ENCODE measurements at places on chromosomes 3 and 15. TPM values are rescaled to one million over a fixed set of nuclear protein-coding genes. Genes with fewer than 3 reads are reported as not detected.

The PROK2 gene
- 7.2 TPM for total RNA-seq

The VIPR1 gene
- not detected for total RNA-seq

The GP9 gene
- 0.45 TPM for total RNA-seq

DNA sequence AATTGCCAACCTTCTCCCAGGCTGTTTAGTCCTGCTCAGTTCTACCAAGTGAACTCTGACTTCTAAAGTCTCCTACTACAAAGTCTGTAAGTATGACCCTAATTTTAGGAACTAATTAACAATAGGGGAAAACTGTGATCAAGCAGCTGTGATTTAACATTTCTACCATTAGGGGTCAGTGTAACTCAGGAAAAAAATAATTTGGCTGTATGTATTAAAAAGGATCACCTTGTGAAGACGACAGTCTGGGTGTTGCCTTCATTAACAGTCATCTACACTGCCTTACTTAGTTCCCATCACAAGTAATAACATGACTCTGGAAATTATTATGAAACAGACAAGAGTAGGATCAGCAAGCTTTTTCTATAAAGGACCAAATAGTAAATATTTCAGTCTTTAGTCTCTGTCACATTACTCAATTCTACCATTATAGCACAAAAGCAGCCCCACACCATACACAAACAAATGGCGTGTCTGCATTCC is 4.2 kb upstream of the NPHP3 start:
- no peak for DNase-seq

DNA sequence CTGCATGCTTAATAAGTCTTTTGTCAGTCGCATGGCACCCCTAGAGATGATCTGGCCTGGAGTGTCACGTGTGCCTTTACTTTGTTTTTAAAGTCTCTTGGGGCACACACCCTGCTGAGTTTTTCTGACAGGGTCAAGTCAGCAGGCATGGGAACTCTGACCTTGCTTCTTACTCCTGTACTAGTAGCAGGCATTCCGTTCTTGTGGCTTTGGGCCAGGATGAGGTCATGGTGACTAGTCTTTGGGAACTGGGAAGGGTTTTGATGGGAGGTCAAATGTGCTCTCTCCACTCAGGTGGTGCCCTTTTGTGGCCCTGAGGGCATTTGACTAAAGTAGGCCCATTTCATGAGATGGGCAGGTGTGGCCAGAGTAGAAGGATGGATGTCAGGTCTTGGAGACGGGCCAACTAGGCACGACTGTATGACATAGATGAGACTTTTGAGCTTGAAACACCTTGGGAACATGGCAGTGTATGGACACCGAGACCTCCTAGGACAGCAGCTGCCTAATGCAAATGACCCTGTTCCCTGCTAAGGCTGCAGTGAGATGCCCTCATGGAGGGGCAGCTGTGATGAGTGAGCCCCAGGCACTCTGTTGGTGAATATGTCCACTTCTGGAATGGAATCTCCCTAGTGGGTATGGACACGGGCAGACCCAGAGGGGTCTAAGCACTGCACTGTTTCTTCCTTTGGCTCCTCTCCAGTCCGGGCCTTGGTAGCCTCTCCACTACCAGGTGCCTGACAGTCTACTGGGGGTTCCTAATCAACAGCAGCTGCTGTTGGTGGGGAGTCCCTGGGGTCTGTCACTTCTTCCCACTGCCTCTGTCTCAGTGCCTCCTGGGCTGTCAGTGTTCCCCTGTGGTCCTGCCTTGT is 16.4 kb downstream of the SRPRB start:
- no peak for DNase-seq

DNA sequence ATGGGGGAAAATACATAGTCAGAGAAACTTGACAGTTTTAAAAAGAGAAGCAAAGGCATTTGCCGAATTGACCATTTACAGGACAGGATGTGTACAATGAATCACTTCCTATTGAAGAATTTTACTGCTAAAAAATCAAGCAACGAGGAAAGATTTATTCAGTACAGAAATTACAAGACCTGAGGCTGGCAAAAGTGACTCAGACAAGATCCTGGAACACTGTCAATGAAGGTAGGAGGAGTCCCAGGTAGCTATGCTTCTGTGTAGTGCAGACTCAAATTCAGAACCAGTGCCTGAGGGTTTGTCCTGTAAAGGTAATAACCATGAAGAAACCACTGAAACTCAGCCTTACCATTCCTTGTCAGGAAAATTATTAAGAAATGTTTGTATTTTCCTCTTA is 120.9 kb downstream of the ZMAT3 start:
- DNase-seq: no peak

- DNase-seq: no peak
Observed at GRCh38 chr3:136883967-136884720, 22.1 kb downstream of the NCK1 start.

The ITIH1 gene
- total RNA-seq: not detected

DNA sequence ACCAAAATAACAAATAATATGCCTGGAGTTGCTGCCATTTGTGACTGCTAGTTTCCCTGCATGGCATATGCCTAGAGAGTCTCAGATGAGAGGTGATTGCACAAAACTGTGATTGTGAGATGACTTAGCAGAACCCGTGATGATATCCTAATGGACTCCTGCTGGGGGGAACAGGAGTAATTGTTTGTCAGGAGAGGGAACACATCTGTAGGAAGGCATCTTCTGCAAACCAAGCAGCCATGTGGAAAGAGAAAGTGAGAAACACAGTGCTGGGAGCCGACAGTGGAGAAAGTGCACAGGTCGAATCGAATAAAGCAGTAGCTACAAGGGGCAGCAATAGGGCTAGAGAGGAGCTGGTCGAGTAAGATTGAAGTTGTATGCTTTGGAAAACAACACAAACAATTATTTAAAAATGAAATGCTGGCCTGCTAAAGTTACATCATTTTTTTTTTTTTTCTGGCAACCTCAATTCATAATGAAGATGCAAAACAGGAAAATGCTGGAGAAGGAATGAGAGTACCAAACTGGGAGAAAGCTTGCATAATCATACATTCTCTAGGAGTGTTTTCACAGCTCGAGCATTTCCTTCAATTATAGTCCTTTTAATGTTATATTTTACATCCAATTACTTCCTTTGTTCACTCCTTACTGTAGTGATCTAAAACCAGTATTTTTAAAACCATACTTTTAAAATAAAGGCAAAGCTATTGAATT is 494.2 kb upstream of the AGTR1 start:
- DNase-seq: no peak

GRCh38 chr15:59165726-59166125 is 40.9 kb upstream of the LDHAL6B start:
- DNase-seq: no peak

The SAMMSON gene
- total RNA-seq: not detected

DNA sequence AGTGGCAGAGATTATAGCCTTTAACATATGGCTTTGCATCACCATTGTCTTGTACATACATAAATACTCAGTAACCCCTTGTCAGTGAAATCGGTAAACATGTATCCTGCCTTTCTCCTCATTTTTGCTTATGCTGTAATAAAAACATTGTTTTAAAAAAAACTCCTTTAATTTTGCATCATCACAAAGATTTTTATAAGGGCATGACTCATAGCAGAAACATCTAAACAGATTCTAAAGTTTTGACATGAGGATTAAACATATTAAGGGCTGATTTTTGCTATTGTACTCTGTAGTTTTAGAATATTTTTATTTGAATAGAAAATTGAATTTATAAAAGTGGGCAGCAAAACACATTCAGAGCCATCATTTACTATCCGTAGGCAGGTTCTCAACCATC is 275.9 kb downstream of the ZIC4 start:
- no peak for DNase-seq

- no peak for DNase-seq
Observed at GRCh38 chr3:63895422-63896189, 16.6 kb downstream of the SCAANT1 start.

- DNase-seq: no peak
Observed at GRCh38 chr15:78991476-78991875, 46.6 kb upstream of the CTSH start.

The GJD2 gene
- total RNA-seq: not detected

The RASGRF1 gene
- total RNA-seq: not detected

- no peak for DNase-seq
Observed at GRCh38 chr3:12278566-12278965, 10.3 kb upstream of the PPARG start.

GRCh38 chr15:86849558-86850285 is 770.1 kb downstream of the AGBL1 start:
- DNase-seq: no peak

- no peak for DNase-seq
Observed at GRCh38 chr3:101017017-101017416, 23.8 kb upstream of the ABI3BP start.

DNA sequence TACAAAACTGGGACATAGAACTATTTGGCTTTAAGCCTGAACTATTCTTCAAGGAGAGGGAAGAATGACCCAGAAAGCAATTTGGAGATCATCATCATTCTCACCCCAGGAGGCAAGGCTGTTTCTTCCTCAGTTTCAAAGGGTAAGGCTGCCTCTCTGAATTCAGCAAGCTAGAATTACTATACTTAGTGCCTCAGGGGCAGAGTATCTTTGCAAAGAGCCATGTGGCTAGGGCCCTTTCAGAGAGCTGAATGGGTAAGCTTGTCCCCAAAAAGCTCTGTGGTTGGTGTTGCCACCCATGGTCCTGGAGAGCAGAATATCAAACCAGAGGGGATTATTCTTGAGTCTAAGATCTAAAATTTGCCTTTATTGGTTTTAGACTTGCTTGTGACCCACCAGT is 720.3 kb upstream of the ARPP21 start:
- no peak for DNase-seq

DNA sequence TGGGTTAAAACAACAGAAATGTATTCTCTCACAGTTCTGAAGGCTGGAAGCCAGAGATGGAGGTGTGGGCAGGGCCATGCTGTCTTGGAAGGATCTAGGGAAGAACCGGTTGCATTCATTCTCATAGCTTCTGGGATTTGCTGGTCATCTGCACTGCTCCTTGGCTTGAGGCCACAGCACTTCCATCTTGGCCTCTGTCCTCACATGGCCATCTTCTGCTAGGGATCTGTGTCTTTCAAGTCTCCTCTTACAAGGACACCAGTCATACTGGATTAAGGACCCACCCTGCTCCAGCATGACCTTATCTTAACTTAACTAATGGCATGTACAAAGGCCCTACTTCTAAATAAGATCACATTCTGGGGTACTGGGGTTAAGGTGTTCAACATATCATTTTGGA is 47.7 kb downstream of the RPLP1 start:
- no peak for DNase-seq

DNA sequence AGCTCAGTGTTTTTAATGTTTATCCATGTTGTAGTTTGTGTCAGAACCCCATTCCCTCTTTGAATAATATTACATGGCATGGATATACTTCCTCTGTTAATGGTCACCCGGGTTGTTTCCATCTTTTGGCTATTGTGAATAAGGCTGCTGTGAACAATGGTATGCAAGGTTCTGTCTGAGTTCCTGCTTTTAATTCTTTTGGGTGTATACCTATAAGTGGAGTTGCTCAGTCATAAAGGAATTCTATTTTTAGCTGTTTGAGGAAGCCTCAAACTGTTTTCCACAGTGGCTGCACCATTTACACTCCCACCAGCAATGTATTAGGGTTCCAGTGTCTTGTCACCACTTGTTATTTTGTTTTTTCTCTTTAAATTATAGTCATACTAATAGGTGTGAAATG is 99.6 kb downstream of the SLC25A26 start:
- DNase-seq: no peak

The A4GNT gene
- not detected for total RNA-seq

Measured in natural killer cell treated with Interleukin-12 subunit alpha and Interleukin-12 subunit beta and Interleukin-15 and Interleukin-18, amount 100 ng/mL, for 72 hours (primary cell).